ENCODE measurements at places on chromosomes 6 and 20.

DNA sequence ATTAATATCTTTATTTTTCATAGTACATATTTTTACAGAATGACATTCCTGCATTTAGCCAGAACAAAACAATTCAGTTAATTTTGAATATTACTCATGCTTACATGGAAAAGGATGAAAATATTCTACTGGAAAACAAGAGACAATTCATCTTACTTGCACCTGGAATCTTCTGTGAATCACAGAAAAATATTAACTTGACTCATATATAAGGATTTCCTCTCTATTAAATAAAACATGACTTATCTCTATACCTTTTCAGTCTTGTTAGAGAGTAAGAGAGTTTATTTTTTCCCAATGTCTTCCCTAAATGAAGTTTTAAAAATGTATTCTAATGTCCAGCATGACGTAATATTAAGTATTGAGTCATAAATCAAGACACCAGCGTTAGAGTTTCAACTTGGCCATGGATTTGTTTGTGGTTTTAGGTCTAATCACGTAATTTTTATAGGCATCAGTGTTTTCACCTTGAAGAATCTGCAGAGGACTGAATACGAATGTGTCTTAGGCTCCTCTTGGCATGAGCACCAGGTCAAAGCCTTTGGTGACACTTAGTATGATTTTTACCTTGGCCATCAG, 445.1 kb upstream of the JAG1 start:
- peak; percentile 13 for DNase-seq

- no peak for DNase-seq
Measured at GRCh38 chr6:156026486-156027247, 571.0 kb upstream of the NOX3 start.

- no peak for DNase-seq
Measured at GRCh38 chr20:62685781-62686555, 22.7 kb upstream of the NTSR1 start.

- DNase-seq = peak; percentile 51
Measured at GRCh38 chr6:129638055-129638684, 71.8 kb downstream of the ARHGAP18 start.

DNA sequence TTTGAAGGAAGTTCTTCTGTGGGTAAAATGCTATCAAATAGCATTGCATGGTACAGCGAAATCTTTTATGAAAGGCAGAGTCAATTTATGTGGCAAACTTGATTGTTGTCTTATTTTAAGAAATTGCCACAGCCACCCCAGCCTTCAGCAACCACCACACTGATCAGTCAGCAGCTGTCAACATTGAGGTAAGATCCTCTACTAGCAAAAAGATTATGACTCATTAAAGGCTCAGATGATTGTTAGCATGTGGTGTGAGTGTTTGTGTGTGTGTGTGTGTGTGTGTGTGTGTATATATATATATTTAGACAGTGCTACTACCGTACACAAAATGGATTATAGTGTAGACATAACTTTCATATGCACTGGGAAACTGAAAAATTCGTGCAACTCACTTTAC, 27.8 kb downstream of the LRRN4 start:
- no peak for DNase-seq

DNA sequence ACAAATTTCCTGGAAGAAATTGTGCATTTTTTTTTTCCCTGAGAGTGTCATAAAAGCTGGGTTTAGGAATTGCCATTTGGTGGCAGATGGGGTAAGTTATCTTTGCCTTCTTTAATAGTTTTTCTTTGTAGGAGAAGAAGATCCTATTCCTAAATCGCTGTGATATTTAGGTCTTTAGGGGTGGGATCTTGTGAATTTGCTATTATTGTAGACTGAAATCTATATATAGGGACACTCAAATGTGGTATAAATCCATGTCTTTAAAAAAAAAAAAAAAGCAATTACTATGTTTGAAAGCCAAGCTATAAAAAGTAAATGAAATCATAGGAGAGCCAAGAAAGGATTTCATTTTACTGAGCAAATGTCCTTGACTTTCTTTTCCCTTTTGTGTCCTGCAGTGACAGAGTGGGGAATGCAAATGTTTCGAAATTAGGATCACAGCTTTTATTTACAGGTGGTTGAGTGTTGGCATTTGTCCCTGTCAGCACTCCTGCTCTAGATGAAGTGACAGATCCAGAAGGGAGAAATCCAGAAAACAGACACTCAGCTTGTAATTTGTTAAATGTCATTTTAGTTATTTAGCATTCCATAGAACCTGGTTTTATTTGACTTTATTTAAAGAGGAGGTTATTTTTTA, 29.4 kb downstream of the TIAM2 start:
- DNase-seq = no peak

- DNase-seq = no peak
Measured at GRCh38 chr6:52976149-52976548, 18.9 kb downstream of the GSTA4 start.

DNA sequence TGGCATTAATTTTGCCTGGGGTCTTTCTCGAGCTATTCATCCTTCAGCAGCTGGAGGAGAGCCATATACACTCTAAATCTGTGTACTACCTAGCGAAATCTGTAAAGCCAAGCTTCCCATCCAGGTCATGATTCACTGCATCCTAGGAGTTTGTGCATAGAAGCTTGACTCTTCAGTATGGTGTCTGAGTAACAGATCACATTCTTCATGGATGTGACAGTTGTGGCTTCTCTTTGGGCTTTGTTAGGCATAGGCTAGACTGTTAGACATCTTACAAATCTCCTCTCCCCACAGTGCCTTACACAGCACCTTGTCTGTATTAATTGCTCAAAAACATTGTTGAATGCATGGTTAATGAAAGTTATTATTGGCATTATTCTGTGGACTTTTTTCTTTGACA, 177.0 kb downstream of the EYA4 start:
- DNase-seq = no peak

DNA sequence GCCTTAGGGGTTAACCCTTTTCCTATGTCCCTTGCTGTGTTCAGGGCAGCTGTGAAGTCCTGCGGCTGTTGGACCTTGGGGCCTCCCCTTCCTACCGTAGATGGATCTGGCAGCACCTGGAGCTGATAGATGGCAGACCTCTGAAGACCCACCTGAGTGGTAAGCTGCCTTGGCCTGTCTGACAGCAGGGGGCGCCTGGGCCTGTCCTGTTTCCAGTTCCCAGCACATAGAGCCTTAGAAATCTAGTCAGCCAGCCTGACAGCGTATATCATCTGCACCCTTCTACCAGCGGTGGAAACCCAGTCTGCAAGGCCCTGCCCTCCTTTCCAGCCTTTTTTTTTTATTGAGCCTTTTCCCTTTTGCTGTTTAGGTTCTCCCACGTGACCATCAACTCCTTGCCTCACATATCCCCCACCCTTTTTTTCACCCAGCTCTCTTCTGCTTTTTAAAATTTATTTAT, 26.6 kb downstream of the CNBD2 start:
- peak; percentile 69 for DNase-seq

DNA sequence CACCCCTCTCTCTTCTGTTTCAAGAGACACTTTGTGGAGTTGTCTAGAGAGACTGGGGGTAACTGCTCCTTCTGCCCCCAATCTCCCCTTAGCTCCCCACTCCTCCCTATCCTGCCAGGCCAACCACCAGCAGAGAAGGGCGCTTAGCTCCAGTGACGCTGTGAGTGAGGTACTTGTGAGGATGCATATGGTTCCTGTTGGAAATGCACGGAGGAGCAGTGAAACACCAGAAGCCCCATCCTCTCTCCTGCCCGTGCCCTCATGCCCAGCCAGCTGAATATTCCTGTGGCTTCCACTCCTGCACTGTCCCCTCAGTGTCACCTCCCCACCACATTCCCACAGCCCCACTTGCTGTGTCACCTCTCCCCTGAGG, 11.9 kb downstream of the NT5E start:
- no peak for DNase-seq

DNA sequence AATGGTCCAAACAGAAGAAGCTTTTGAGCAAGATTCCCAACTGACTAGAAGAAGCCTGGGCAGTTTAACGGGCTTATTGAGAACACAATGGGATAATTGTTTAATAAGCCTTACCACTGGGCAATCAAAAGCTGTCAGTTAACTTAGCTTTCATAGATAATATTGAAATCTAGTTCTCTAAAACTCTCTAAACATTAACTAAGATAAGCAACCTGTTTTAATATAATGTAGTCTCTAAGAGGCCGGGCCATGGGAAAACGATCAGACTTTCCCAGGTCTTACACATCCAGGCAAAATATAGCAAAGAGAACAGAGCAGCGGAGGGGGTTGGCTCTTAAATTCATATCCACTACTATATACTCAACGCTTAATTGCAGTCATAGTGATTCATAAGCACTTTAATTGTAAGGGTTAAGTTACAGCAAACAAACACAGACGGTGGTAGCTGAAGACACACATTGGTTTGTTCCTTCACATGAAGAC, 128.0 kb upstream of the FAM83B start:
- DNase-seq = no peak

- DNase-seq = no peak
Measured at GRCh38 chr20:36085686-36086267, 68.8 kb upstream of the EPB41L1 start.

DNA sequence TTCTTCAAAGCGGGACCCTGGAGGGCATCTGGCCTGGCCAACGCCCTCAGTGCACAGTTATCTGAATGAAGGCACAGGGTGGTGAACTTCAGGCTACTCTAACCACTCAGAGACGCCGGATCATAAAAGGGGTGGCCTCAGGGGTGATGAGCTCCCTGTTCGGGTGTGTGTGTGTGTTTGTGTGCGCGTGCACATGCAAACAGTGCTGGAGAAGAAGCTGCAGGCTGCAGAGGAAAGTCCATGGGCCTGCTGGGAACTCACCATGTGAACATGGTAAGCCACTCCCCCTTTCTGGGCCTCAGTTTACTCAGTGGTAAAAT, 42.0 kb downstream of the KIAA1755 start:
- no peak for DNase-seq

DNA sequence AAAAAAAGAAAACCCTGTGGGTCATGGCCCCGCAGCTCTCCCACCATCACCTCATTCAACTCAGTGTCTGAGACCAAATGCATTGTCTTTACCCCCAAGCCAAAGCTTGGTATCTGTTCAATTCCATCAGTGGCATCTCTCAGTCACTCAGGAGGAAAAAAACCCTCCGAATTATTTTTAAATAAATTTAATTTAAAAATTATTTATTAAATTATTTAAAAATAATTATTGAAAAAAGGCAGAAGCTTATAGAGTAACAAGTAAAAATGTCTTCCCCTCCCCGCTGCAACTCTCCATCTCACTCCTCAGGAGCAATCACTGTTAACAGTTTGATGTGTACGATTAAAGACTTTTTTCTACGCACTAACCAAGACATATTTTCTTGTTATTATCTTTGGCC, 50.7 kb downstream of the PRDM1 start:
- DNase-seq = no peak

DNA sequence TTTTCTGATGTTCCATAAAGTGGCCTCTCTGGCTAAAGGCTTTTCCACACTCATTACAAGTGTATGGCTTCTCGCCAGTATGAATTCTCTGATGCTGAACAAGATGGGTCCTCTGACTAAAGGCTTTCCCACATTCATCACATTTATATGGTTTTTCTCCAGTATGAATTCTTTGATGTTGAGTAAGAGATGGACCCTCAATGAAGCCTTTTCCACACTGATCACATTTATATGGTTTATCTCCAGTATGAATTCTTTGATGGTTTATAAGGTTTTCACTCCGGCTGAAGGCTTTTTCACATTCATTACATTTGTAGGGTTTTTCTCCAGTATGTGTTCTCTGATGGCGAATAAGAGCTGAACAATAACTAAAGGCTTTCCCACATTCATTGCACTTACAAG, 20.4 kb downstream of the ZNF184 start:
- no peak for DNase-seq

DNA sequence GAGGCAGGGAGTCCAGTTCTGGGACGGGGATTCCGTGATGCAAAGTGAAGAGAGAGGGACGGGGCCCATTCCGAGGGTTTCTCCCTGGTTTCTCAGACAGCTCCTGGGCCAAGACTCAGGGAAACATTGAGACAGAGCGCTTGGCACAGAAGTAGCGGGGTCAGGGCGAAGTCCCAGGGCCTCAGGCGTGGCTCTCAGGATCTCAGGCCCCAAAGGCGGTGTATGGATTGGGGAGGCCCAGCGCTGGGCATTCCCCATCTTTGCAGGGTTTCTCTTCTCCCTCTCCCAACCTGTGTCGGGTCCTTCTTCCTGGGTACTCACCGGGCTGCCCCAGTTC, 35.9 kb upstream of the HLA-G start:
- no peak for DNase-seq

GRCh38 chr6:113786168-113786567, 71.0 kb upstream of the MARCKS start:
- no peak for DNase-seq

DNA sequence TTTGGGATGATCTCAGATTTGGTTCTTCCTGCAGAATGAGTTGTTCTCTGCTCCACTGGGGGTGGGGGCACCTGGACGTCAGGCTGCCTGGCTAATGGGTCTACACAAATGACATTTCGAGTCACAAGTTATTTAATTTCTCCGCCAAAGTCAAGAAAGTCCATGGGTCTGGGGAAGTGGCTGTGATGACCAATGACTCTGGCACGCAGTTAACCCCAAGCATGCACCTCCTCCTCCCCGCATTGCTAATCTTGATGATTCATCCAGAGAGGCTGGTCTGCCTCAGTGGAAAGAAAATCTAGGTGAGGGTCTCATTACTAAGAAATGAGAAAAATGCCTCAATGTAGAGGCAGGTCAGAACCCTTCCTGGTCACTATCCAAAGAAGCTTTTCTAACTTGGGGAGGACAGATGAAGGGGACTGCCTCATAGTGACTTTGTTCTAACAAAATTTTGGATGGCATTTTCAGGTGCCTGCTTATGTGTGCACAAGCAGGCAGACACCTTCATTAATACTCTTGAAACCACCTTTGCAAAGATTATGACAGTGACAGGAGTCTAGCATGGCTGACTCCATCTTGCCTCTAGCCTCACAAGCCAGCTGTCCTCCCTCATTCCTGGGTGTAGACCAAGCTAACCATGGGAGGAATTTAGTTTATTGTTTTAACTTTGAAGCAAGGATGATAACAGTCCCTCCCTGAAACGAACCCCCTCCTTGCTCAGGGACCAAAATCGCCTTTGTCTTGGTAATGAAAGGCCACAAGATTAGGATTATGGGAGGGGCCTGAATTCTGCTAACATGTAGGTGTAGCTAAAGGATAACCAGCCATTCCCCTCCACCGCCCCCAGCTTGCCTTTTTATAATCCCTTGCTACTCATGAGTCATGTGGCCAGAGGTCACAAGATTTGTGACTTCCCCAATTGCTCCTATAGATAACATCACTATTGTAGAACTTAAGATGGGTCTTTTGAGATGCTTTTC, 98.6 kb upstream of the MRPS10 start:
- peak; percentile 94 for DNase-seq

GRCh38 chr6:75800133-75800532, 51.1 kb downstream of the MYO6 start:
- DNase-seq = no peak

- no peak for DNase-seq
Measured at GRCh38 chr20:24739746-24740145, 209.3 kb upstream of the CST7 start.

GRCh38 chr6:21103626-21104224, 489.8 kb upstream of the SOX4 start:
- no peak for DNase-seq

All from astrocyte of the cerebellum (primary cell).